Hair follicular keratinocyte (primary cell): ENCODE measurements at places on chromosomes 7 and 10. TPM values are rescaled to one million over a fixed set of nuclear protein-coding genes. Genes with fewer than 3 reads are reported as not detected.

Gene SRRM3
- 0.30 and 1.2 TPM in 2 replicates for total RNA-seq

Gene RSPH10B2
- 0.19 TPM in 1 of 2 replicates, not detected in the other for total RNA-seq

Gene CYP2C9
- total RNA-seq = not detected in 2 replicates

Gene NODAL
- 0.23 and 0.38 TPM in 2 replicates for total RNA-seq

Gene UFSP1
- total RNA-seq = 3.0 and 6.3 TPM in 2 replicates

Gene SAMD9
- total RNA-seq = 3.4 and 4.0 TPM in 2 replicates

Gene IGF2BP3
- 12.0 and 14.0 TPM in 2 replicates for total RNA-seq

Gene LIPM
- total RNA-seq = not detected in 2 replicates

Gene HSPA12A
- total RNA-seq = 3.7 and 7.1 TPM in 2 replicates

Gene AGBL3
- total RNA-seq = 0.46 and 1.0 TPM in 2 replicates

Gene PAX4
- total RNA-seq = not detected in 2 replicates

Gene TMEM273
- total RNA-seq = not detected in 2 replicates

Gene ORC5
- 20.9 and 28.0 TPM in 2 replicates for total RNA-seq

Gene PRSS1
- not detected in 2 replicates for total RNA-seq

Gene KCND2
- not detected in 2 replicates for total RNA-seq

Gene WNT2
- total RNA-seq = not detected in 2 replicates

Gene HOXA11
- total RNA-seq = 0.34 and 1.3 TPM in 2 replicates

Gene ANKRD1
- not detected in 2 replicates for total RNA-seq

Gene KIAA1217
- total RNA-seq = 15.7 and 16.8 TPM in 2 replicates

Gene ADARB2
- not detected in 2 replicates for total RNA-seq

Gene COL17A1
- total RNA-seq = 971 and 1,665 TPM in 2 replicates

Gene CRHR2
- not detected in 2 replicates for total RNA-seq

Gene KNDC1
- not detected in 2 replicates for total RNA-seq

Gene C1QL3
- not detected in 2 replicates for total RNA-seq

Gene POM121
- 8.8 and 11.4 TPM in 2 replicates for total RNA-seq

Gene SLC39A12
- total RNA-seq = not detected in 2 replicates

Gene GBX1
- total RNA-seq = not detected in 2 replicates

Gene C10orf105
- total RNA-seq = not detected in 2 replicates

Gene SNCG
- 1.3 and 5.2 TPM in 2 replicates for total RNA-seq

Gene DLX5
- total RNA-seq = not detected in 2 replicates

Gene CYTH3
- total RNA-seq = 22.5 and 26.2 TPM in 2 replicates
